ENCODE measurements at places on chromosomes 7 and 10. TPM values are rescaled to one million over a fixed set of nuclear protein-coding genes. Genes with fewer than 3 reads are reported as not detected.

Gene EMX2
- total RNA-seq = 5.5 TPM

Gene SEPHS1
- total RNA-seq = 38.3 TPM

Gene PPIA
- 1,071 TPM for total RNA-seq

Gene CYP3A5
- 24.9 TPM for total RNA-seq

DNA sequence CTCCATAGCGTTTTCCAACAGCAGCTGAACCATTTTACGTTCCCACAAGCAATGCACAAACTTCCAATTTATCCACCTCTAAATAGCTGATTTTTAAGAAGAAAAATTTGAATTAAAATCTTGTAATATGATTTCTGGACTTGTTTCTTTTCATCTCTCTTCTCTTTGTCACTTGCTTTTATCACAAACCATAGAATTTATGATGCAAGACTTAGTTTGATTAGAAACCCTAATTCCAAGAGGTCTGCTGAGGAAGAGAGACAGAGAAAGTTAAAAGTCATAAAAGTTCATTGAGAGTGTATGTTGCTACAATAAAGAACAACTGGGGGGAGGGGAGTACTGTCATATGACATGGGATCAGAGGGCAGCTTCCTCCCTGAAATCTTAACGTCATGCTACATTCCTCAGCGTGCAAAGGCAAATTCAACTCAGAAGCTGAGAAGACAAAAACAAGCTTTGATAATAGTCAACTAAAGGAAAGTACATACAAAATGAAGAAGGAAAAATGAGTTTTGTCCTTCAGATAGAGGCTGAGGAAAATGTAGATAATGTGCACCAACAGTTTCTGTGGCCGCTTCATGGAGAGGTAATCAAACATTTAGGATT lies 18.4 kb upstream of the CUBN start:
- no peak for DNase-seq

GRCh38 chr10:95268438-95268837 lies 22.4 kb downstream of the PDLIM1 start:
- no peak for DNase-seq

- no peak for DNase-seq
These were observed 494.3 kb downstream of the GALNT17 start for GRCh38 chr7:71626206-71626605.

- no peak for DNase-seq
These were observed 40.0 kb upstream of the EIF4H start for GRCh38 chr7:74134117-74134620.

- no peak for DNase-seq
These were observed 1.5 kb upstream of the EBLN1 start for GRCh38 chr10:22219308-22219707.

DNA sequence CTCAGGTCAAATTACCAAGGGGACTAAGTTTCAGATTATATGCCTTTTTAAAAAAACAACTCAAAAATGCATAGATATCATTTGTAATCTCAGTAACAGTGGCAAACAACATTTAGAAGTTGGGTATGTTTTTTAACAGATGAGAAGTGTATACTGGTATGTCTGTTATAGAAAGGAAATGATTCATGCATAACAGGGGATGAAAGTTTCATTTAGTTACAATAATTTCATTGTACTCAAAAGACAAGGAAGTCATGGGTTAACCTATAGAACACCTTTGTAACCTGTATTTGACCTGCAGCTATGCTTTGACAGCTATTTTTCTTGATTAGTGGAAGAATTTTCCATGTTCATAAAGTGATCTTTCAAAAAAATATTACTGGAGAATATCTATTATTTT lies 35.4 kb upstream of the FAM133B start:
- DNase-seq = no peak

DNA sequence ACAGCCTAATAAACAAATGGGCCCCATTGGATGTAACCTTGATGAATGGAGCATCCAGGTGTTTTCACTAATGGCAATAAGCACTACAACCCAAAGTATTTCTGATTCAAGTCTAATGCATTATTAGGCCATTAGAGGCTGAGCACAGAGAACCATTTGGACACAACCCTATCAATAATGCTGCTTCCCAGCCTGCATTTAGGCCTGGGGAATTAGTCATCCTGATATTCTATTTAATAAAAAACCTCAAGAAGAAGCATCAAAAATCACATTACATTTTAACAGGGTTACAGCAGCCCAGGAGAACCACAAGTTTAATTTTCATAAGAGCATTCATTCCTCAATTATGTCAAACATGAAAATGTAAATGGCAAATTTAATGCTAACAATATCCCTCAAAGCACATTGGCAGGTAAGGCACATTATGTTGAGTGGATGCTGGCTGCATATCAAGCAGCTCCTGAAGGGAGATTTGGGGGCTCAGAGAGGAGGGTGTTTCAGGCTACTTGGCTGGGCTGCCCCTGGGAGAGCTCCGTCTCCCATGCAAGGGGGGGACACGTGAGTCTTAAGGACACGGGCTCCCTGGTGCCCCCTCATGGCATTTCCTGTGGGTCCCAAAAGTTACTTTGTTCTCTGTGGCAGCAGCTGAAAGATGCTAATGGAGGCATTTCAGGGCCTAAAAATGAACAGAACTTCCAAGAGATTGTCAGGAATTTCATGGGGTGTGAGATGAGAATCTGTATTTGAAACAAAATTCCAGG lies 143.4 kb downstream of the HERPUD2 start:
- DNase-seq = no peak
